Erythroblast (primary cell): ENCODE measurements at places on chromosomes 13 and 19.

- no peak for DNase-seq
Measured at GRCh38 chr13:89029062-89029461, 1357.9 kb downstream of the SLITRK5 start.

GRCh38 chr13:110874508-110874960 lies 40.3 kb downstream of the ANKRD10 start:
- peak; percentile 80 for DNase-seq

DNA sequence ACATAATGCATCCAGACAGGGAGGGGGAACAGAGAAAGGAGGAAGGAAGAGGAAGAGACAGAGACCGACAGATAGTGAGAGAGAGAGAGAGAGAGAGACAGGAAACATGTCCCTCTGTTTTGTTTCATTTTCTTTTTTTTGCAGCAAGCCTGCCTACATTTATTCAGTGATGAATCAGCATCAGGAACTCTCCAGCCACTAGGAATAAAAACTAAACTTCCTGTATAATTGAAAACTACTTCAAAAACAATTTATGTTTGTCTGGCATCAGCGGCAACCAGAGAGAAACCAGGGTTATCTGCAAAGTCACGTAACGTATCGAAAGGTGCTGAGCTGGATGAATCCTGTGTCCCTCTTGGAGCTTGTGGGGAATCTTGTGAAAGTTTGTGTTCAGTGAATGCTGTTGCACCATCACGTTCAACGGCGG lies 148.6 kb upstream of the SOX21 start:
- no peak for DNase-seq

GRCh38 chr13:45257638-45258333 lies 56.9 kb upstream of the KCTD4 start:
- peak; percentile 16 for DNase-seq

GRCh38 chr19:5254543-5254942 lies 86.1 kb downstream of the PTPRS start:
- DNase-seq = no peak

DNA sequence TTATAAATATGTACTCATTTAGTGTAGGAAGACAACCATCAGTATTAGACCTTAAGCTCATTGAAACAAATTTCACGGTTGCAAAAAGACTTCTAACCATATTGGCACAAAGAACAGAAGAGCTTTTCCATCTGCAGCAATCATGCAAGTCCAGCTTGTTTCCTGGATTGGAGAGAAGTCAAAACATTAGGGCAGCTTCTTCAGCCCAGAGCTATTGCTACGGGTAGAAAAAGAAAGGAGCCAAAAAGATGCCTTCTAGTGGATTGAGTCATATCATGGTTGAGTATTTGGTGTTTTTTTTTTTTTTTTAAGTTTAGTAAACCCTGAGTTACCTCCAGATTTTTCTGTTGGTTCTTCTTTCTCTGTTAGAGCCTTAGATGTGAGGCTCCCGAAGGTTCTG lies 99.8 kb downstream of the WDFY2 start:
- no peak for DNase-seq

GRCh38 chr19:16943942-16944625 lies 55.3 kb downstream of the F2RL3 start:
- DNase-seq = no peak

- DNase-seq = peak; percentile 59
Measured at GRCh38 chr19:3440082-3440481, 40.2 kb downstream of the SMIM24 start.

- peak; percentile 29 for DNase-seq
Measured at GRCh38 chr13:32752311-32752710, 166.1 kb downstream of the PDS5B start.

DNA sequence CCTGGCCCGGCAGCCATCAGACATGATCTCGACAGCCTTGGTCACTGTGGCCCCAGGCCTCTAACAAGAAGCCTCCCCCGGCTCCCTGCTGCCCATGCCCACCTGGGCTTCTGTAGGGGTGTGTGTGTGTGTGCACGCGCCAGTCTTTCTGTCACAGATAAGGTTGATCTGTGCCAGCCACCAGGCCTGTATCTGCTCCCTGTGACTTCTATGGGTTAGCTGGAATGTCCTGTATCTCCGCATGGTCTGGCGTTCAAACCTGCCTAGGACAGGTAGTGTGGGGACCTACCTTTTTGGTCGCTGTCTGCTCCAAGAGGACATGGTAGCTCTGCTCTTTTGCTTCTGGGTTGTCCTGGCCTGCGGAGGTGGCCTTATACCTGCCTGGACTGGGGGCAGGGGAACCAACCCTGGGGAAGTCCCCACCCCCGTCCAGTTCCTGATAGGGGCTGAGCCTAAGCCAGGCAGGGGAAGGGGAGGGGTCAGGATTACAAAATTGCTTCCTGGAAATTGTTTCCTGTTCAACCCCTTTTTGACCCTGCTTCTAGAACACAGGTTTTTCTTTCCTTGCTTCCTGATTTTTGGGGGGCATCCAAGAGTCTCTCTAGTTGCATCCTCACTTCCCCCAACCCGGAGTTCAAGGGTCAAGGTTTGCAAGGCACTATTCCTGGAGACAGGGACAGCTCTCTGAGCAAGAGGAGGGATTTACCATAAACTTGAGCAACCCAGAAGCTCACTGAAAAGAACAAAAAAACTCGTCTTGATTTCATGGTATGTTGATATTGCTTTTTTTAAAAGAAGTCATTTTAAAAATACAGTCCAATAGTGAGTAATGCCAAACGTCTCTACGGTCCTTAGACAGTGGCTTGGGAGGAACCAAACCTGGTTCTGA lies at the start of gene LRG1:
TSS of gene LRG1 (minus strand) at position 344 of the 889 bp plus-strand sequence. CDS start at position 321, 23 bp downstream.
- DNase-seq = no peak

DNA sequence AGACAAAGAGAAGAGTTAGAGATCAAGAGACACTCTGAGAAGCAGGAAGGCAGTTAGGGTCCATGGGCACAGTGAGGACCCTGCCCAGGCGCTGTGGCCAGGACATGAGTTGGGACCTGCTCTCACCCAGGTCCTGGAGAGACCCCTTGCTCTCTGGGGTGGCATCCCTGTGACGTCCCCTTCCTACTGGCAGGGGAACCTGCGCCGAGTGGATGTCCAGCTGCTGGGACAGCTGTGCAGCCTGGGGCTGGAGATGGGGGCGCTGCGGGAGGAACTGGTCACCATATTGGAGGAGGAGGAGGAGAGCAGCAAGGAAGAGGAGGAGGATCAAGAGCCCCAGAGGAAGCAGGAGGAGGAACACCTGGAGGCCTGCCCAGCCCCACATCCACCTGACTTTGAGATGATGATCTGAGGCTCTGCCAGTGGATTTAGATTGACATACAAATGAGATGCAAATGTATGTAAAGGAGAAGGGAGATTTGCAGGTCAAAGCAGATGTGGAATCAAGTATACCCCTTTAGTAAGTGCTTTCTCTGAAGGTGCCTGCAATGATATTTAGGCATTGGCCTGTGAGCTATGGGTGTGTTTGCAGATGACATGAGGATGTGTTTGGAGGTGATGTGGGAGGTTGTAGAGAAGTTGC lies 978 bp downstream of the ERICH4 start:
- DNase-seq = no peak

DNA sequence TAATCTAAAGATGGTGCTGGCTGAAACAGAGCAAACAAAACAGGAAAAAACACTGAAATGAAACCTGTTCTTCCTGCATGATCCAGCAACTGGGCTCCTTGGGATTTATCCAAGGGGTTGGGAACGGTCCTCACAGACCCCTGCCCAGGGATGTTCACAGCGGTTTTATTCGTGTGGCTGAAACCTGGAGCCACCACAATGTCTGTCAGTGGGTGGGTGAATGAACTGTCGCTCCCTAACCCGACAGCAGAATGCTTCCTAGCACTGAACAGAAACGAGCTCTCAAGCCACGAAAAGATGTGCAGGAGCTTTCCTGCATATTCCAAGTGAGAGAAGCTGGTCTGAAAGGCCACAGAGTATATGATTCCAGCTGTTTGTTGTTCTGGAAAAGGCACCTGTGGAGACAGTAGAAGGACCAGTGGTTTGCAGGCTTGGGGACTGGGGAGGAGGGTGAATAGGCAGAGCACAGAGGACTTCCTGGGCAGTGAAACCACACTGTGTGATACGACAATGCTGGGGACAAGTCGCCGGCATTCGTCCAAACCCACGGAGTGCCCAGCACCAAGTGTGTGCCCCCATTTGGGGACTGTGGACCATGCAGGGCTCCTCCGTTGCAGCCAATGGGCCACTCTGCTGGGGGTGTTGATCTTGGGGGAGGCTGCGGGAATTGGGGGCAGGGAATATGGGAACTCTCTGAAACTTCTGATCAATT lies 73.9 kb downstream of the TEX29 start:
- DNase-seq = no peak

DNA sequence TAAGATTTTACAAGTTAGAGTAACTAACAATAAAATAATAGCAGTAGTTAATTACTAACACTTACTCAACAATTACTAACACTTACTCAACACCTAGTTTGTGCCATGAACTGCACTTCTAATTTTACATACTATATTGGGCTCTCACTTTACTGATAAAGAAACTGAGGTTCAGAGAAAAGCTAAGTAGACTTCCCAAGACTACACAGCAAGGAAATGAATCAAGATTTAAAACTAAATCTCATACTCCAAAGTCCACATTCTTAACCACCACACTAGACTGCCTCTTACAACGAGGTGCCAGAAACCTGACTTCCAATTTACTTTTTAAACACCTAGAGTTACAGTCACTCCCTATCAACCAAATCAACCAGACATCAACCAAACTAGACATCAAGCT lies 25.1 kb downstream of the RBM26 start:
- DNase-seq = no peak
